Dermis microvascular lymphatic vessel endothelial cell (primary cell): ENCODE measurements at places on chromosomes 12 and 14.
A peak's percentile ranks its signal among the peaks of the same experiment; 100 is the strongest.

DNA sequence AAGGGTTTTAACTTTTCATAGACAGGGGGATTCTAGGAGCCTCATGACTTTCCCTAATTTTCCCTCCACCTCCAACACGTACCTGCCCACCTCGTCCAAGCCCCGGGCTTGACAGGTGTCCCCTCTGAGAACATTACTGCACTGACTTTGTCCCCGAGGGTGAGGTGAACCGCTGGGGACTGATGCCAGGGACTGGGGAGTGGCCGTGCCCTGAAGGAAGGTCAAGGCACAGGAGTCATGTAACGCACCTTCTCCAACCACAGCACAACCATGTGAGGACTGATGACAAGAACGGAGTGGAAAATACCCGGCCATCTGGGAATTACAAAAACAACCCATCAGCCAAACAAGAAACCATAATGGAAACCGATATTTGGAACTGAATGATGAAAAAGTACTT is 214.7 kb upstream of the C14orf180 start:
- no peak for DNase-seq

DNA sequence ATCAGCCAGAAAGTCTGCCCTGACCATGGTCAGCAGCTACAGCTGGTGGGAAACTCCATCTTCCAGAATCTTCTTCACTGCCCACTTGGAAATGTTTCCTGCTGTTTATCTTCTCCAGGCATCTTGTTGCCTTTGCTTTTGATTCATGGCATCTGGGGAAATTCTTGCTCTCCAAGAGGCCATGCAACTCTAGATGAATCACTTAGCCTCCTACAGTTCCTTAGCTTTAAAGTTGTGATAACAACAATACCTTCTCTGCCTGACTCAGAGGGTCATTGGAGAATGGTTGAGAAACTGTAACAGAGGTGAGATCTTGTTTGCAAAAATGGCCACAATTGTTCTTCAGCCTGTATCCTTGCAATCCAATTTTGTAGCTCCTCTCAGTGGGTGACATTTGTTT is 121.0 kb upstream of the VRK1 start:
- DNase-seq: no peak

GRCh38 chr14:32435411-32435810 is 106.3 kb downstream of the AKAP6 start:
- no peak for DNase-seq

GRCh38 chr12:56206452-56207166 is 15.1 kb downstream of the RNF41 start:
- DNase-seq: peak; percentile 41

- no peak for DNase-seq
Observed at GRCh38 chr12:48807981-48808380, 10.3 kb upstream of the CACNB3 start.

DNA sequence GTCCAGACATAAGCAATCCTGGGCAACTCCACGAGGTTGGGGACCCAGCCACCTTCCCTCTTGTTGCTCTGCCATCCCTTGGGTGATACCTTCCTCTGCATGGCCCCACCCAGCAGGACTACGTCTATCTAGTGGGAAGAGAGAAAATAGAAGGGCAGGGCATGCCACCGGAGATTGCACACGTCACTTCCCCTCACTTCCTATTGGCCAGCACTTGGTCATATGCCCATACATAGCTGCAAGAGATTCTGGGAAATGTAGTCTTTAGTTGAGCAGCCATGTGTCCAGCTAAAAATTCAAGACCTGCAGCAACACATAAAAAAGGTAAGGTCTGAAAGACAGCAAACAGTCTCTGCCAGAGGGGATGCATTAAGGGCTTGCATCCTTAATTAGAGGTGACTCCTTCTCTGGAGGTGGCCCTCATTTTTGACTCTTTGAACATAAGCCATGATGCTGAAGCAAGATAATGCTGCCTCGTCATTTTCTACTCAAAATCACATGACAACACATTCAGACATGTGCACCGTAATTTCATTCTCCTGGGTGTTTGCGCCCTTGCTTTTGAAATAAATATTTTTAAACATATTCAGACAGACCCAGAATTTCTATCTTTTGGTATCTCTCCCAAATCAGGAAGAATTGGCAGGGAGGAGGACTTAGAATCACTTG is 91.8 kb upstream of the PWP1 start:
- no peak for DNase-seq

GRCh38 chr14:91290986-91291385 is 46.5 kb upstream of the GPR68 start:
- DNase-seq: no peak

GRCh38 chr12:112013601-112014402 is 576 bp downstream of the ERP29 start:
- DNase-seq: peak; percentile 90

GRCh38 chr12:6370994-6371754 is 4.2 kb downstream of the SCNN1A start:
- no peak for DNase-seq

DNA sequence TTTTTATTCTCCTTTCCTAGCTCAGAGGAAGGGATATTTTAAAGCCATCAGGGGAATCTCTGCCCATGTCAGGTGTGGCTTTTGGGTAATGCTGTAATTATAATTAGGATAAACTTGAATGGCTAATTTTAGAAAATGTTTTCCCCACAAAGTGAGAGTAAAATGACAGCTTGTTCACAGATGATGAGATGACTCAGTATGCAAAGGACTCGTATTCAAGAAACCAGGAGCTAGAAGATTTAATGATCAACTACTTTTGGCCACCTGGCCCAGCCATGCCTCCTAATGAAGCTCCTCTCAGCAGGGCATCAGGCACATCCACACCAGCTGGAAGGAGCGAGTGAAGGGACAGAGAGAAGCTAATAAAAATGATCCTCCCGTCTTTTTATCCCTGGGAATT is 29.0 kb upstream of the PLEKHG7 start:
- DNase-seq: no peak

GRCh38 chr12:114476159-114476558 is 70.2 kb upstream of the TBX5 start:
- no peak for DNase-seq

DNA sequence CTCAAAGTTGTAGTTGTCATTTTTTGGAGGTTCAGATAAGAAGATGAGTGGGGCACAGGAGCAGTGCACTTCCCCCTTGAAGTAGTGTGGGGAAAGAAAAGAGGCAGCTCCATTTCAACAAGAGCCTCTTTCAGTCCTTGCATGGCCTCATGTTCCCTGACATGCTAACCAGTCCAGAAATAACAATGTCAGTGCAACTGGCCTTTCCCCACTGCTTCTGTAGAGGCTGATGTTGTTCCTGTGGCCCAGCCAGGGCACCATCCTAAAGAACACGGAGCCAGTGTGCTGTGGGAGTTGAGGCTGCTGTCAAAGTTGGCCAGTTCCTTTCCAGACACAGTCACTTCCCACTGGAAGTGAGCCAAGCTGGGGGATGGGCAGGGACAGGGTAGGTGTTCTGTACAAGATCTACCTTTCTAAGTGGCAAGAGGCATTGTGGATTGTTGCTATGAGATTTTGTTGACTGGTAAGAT is 77.7 kb upstream of the SLC38A2 start:
- peak; percentile 65 for DNase-seq

- no peak for DNase-seq
Observed at GRCh38 chr12:79725987-79726386, 35.2 kb upstream of the PAWR start.

- no peak for DNase-seq
Observed at GRCh38 chr14:22544406-22544805, 44.6 kb downstream of the DAD1 start.

GRCh38 chr14:30348445-30348844 is 210.5 kb upstream of the G2E3 start:
- DNase-seq: no peak

DNA sequence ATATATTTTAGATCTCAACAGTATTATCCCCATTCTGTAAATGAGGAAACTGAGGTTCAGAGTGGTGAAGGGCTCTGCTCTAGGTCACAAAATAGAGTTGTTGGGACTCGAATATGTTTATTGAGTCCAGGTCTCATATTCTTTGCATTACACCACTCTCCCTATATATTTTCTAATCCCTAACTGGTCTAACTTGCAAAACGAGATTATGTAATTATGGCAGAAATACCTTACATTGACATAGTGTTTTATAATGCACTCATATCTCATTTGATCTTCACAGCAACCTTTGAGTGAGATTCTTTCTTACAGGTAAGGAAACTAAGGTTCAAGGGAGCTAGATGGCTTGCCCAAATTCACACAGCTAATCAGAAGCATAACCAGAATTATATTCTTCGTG is 106.9 kb upstream of the LRIG3 start:
- DNase-seq: no peak

GRCh38 chr12:22318108-22318737 is 16.3 kb downstream of the ST8SIA1 start:
- no peak for DNase-seq

GRCh38 chr12:122204167-122205052 is 901 bp downstream of the B3GNT4 start:
- no peak for DNase-seq

DNA sequence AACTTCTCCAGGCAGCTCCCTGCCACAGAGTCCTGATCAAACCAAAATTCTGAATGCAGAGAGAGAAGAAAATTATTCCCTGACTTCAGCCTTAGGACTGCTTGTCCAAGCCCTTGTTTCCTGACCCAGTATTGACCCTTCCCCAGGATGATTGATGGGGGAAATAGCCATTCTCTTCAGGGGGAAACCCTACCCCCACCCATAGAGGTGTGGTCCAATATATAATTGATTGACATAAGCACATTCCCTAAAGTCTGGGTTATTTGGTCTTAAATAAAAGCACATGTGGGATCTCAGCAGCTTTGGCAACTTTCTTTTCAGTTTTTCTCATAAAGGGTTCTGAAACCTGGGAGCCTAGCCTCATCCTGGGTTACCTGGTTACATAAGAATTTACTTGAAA is 201.2 kb upstream of the DDHD1 start:
- no peak for DNase-seq

GRCh38 chr12:5273709-5274108 is 158.2 kb upstream of the NTF3 start:
- DNase-seq: no peak
